ENCODE measurements at places on chromosomes 12 and 14.

DNA sequence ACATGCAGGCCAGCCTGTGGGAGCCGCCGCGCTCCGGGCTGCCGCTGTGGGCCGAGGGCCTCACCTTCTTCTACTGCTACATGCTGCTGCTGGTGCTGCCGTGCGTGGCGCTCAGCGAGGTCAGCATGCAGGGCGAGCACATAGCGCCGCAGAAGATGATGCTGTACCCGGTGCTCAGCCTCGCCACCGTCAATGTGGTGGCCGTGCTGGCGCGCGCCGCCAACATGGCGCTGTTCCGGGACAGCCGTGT lies 2.9 kb downstream of the TMEM121 start:
- H3K27me3 ChIP-seq, result peaks cover 25% of the 10 kb centered on the region
- no peaks in the 10 kb centered on the region for H3K36me3 ChIP-seq
- H3K4me1 ChIP-seq, result peaks cover 5% of the 10 kb centered on the region
- no peak overlapping the region for H3K27ac ChIP-seq

DNA sequence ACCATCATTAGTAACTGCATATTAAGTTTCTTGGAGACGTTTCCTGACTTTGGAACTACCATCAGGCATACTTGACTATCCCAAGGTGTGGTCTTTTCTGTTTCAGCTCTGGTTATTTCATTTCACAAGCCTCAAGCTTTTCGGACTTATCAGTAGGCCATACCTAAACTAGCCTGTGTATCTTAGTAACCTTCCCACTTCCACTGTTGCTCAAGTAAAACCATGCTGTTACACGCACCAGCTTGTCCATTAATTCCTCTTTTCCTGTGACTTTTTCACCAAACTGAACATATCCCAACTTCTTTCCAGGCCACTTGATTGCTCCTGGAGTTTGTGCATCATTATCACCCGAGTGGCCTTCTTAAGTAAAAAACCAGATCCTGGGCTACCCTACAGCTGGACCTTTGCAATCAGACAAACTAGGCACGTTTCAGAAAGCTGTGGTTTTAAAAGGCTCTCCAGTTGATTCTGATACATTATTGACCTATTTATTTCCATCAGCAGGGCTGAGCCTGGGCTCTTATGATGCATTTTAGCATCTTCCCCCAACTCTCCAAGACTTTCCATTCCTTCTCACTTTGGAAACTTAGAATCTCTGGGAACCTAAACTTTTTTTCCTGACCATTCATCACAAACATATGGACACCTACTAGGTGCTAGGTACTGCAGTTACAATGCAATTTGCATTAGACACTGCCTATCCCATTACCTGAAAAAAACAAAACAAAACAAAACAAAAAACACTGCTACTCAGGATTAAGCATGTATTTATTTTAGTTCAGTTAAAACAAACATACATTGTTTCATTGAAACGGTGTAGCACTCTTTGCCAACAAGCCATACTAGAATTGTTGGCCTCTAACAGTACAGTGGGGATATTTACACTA lies 14.9 kb downstream of the SLC38A2 start:
- H3K36me3 ChIP-seq, result peaks cover 43% of the 10 kb centered on the region
- no peak overlapping the region for H3K4me3 ChIP-seq
- H3K27me3 ChIP-seq, result no peaks in the 10 kb centered on the region
- DNase-seq, result no peak
- H3K27ac ChIP-seq, result no peak overlapping the region

DNA sequence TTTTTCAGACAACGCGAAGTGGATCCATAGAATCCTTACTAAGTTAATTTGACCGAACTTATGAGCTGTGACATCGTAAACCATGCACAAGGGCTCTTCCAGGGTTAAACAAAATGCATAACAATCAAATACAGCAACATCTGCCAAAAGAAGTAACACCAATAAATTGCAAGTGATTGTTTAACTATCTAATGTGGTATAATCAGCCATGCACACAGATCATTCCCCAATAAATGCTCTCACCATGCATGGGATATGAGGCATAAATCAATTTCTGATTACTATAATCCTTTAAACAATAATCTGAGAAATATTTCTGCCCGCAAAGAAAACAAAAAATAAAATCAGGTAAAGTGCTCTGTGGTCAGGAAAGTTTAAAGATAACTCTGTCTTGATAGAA lies 7.7 kb upstream of the PLEKHG7 start:
- no peaks in the 10 kb centered on the region for H3K27me3 ChIP-seq
- DNase-seq, result no peak
- H3K4me1 ChIP-seq, result no peaks in the 10 kb centered on the region
- H3K36me3 ChIP-seq, result no peaks in the 10 kb centered on the region

- no peak overlapping the region for H3K27ac ChIP-seq
- H3K4me3 ChIP-seq, result no peak overlapping the region
- H3K4me1 ChIP-seq, result no peaks in the 10 kb centered on the region
- DNase-seq, result no peak
Measured at GRCh38 chr12:123813349-123813748, 51.2 kb downstream of the DNAH10 start.

GRCh38 chr14:49892301-49892635 lies 614 bp upstream of the ARF6 start:
- DNase-seq, result peak; percentile 57
- H3K36me3 ChIP-seq, result peaks cover 20% of the 10 kb centered on the region
- H3K27me3 ChIP-seq, result no peaks in the 10 kb centered on the region
- H3K27ac ChIP-seq, result peak overlapping the region; percentile 90

DNA sequence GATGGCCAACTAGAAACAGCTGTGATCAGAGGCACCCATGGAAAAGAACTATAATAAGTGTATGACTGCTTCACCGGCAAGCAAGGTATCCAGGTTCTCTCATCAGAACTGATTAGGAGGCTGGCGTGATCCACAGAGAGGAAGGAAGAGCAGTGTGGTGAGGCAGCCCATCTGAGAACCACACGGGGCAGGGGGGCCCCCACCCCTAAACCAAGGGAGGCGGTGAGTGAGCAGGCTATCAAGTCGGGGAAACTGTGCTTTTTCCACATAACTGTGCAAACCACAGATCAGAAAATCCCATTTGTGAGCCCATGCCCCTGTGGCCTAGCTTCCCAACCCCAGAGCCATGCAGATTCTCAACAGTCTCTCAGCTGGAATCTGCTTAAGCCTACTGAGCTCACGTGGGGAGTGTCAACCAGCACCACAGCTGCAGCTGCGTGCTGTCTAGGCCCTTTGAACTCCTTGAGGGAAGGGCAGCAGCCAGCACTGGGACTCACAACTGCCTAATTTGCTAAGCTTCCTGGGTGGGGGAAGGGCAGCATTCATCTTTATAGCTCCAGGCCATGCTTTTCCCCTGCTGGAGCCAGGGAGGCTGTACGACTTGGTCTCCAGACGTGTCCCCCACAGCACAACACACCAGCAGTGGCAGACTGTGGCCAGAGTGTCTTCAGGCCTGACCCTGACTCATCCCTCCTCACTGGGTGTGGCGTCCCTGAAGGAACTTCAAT lies 444.4 kb upstream of the ATP2B1 start:
- peaks cover 27% of the 10 kb centered on the region for H3K4me1 ChIP-seq
- peak; percentile 95 for DNase-seq
- H3K4me3 ChIP-seq, result no peak overlapping the region
- no peaks in the 10 kb centered on the region for H3K27me3 ChIP-seq
- no peaks in the 10 kb centered on the region for H3K36me3 ChIP-seq

DNA sequence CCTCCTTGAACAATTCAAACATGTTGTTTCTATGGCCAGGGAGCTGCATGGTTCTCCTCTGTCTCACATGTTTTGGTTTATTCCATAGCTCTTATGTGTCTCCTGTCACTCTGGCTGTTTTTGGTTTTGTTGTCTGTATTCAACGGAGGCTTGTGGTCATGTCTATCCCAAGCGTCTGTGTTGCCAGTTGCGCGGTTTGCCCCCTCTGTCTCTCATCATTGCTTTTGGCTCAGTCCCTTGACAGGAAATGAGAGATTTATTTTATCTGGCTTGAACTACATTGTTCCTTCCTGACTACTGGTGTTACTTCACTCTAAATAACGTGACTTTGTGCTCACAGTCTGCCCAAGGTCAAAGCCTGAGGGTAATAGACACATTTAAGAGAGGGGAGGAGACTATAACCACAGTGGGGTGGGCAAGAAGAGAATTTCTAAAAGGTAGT lies 96.4 kb upstream of the SOX5 start:
- H3K4me1 ChIP-seq, result no peaks in the 10 kb centered on the region
- DNase-seq, result peak; percentile 7
- no peak overlapping the region for H3K27ac ChIP-seq
- no peak overlapping the region for H3K4me3 ChIP-seq
- H3K27me3 ChIP-seq, result no peaks in the 10 kb centered on the region
